Peyer's patch (tissue), 4 donors: ENCODE measurements at places on chromosomes 13 and 19.
A peak's percentile ranks its signal among the peaks of the same experiment; 100 is the strongest.

- DNase-seq, result no peak
Measured at GRCh38 chr13:111864566-111864965, 202.4 kb upstream of the SOX1 start.

DNA sequence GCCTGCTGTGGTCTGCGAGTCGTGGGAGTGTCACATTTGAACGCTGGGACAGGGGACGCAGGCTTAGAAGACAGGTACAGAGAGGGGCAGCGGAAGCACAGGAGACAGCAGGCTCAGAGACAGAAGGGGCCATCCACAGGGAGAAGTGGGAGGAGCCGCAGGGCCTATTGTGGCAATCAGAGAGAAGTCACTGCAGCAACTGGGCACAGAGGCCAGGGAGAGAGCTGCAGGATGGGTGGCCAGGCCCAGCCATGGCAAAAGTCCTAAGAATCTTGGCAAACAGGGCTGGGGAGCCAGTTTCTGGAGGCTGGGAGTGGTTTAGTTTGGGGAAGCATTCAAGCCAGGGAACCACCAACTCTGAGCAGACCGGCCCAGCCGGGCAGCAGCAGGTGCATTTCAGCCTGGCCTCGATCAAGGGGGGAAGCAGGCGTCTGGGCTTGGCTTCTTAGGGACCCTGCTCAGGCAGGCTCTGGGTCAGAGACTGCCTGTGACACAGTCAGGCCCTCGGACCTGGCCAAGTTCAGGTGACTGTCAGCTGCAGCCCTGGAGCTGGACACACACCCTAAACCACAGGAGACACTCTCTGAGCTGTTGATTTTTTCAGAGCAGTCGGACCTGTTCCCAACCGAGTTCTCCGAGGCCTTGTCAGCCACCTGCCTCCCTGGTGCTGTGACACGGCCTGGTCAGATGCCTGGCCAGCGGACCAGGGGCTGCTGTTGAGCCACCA, 11.8 kb downstream of the SH3GL1 start:
- no peak for DNase-seq

GRCh38 chr13:72808917-72809500, 27.1 kb downstream of the PIBF1 start:
- DNase-seq, result no peak

GRCh38 chr19:56116606-56117005, 4.5 kb downstream of the ZNF787 start:
- no peak for DNase-seq

- no peak for DNase-seq
Measured at GRCh38 chr13:49543656-49544055, 41.7 kb downstream of the RCBTB1 start.

GRCh38 chr13:64314331-64314730, 2898.7 kb upstream of the PCDH20 start:
- no peak for DNase-seq

GRCh38 chr13:30744056-30744680, 8.8 kb downstream of the ALOX5AP start:
- peak; percentile 92 for DNase-seq

DNA sequence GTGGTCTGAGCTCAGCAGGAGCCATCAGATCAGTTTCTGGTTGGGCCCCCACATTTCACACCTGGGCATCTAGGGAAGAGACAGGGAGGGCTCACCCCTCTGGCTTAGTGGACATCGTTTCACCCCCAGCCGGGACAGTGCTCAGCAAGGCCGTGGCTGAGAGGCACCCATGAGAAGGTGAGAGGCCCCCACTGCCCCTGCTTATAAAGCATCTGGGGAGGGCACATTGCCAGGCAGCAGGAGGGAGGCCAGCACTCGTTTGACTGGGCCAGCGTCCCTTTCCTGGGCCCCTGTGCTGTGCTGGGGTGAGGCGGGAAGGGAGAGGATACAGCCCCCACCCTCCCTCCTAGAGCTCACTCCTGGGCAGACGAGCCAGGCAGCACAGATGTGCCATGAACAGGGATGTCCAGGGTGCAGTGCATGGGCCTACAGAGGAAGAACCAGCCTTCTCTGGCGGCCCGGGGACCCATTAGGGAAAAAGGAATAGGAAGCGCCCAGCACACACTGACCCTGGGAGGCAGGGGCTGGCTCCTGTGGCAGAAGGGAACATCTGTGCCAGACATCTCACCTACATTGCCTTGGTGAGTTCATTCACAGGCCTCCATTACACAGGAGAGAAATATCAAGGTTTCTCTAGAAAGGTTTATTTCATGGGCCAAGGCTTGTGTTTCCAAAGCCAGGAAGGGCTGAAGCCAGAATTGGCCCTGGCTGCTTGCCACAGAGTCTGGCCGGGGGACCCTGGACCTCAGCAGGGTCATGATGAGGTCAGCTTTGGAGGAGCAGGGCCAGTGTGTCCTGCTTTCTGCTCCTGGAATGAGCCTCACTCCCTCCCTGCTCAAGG, 7.7 kb downstream of the AP1M1 start:
- peak; percentile 41 for DNase-seq

GRCh38 chr13:113468472-113469201, 15.3 kb upstream of the ADPRHL1 start:
- no peak for DNase-seq

DNA sequence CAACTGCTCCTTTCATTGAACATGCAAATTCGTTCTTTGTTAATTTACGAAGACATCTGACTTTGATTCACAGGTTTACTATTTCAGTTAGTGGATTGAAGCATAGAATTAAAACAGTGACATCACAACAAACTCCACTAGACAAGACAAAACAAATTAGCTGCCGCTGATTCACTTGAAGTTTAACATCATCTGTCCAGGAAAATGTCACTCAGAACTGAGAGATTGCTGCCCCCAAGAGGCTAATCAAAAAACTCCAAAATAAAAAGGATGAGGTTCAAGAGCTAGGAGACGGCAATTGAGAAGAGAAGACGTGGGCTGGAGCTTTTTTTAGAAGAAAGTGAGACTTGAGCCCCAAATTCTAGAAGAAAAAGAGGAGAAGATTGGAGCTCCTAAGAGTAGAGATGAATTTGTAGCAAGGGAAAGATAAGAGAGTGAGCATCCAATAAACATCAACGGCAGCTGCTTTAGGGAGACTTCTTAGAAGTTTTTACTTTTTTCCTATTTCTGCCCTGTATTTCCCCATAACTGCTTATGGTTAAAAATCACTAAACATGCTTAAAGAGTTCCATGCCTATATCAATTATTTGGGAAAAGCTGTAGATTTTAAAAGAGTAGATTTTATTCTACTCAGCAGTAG, 40.8 kb upstream of the TPP2 start:
- DNase-seq, result no peak

DNA sequence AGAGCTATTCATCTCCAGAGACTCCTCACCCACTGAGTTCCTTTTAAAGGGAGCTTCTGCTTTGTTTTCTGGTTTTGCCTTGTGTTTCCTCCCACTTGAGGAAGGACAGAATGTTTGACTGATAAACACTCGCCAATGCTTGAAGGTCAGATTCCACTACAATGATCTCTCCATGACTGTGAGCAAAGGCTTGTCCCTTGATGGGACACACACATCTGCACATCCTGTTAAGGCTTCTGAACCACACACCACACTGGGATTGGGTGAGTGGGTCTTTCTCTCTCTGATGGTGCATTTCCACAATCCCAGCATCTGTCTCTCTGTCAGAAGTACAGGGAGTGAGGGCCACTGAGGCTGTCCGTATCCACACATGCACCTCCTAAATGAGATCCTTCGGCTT, 245.3 kb downstream of the IRS2 start:
- no peak for DNase-seq

DNA sequence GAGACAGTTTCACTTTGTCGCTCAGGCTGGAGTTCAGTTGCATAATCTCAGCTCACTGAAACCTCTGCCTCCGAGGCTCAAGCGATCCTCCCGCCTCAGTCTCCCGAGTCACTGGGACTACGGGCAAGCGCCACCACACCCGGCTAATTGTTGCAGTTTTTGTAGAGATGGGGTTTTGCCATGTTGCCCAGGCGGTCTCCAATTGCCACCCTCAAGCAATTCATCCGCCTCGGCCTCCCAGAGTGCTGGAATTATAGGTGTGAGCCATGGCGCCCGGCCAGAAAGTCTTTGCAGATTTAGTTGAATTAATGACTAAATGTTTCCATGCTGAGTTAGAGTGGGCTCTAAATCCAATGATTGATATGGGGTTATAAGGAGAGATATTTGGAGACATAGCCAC, 4.5 kb upstream of the CADM4 start:
- DNase-seq, result no peak

- no peak for DNase-seq
Measured at GRCh38 chr13:76820759-76821158, 65.4 kb downstream of the KCTD12 start.

DNA sequence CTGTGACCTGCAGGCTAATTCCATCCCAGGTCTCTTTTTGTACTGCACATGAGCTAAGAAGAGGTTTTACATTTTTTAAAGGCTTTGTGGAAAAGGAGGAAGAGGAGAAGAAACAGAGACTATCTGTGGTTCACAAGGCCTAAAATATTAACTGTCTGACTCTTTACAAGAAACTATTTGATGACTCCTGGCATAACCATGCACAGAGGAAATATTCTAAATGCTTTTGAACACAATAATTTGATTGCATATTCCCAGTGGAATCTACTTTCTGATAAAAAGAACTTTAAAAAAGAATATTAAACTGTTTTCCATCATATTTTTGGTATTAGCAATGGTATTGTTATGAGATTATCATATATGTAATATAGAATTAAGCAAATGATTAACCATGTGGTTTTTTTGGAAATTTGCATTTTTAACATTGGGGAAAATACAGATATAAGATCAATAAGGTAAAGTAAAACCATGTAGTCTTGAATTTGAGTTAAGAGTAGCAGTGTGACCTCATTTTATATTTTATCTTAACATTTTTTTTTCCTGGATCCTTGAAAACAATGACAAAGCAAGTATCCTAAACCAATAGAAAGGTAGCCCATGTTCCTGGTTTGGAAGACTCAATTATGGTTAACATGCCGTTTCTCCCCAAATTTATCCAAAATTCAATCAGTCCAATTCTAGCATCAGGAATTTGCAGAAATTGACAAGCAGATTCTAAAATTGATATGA, 251.0 kb downstream of the UQCRFS1 start:
- DNase-seq, result no peak

GRCh38 chr19:57773488-57773887, 4.0 kb downstream of the ZNF586 start:
- no peak for DNase-seq

- DNase-seq, result no peak
Measured at GRCh38 chr19:32164384-32164992, 180.9 kb upstream of the ZNF507 start.

- DNase-seq, result no peak
Measured at GRCh38 chr19:29872224-29872731, 60.5 kb downstream of the CCNE1 start.

GRCh38 chr13:47678201-47678968, 322.7 kb downstream of the SUCLA2 start:
- no peak for DNase-seq

- no peak for DNase-seq
Measured at GRCh38 chr13:83738407-83738806, 143.9 kb downstream of the SLITRK1 start.

GRCh38 chr19:2609389-2610116, 92.9 kb downstream of the GNG7 start:
- DNase-seq, result peak; percentile 23

DNA sequence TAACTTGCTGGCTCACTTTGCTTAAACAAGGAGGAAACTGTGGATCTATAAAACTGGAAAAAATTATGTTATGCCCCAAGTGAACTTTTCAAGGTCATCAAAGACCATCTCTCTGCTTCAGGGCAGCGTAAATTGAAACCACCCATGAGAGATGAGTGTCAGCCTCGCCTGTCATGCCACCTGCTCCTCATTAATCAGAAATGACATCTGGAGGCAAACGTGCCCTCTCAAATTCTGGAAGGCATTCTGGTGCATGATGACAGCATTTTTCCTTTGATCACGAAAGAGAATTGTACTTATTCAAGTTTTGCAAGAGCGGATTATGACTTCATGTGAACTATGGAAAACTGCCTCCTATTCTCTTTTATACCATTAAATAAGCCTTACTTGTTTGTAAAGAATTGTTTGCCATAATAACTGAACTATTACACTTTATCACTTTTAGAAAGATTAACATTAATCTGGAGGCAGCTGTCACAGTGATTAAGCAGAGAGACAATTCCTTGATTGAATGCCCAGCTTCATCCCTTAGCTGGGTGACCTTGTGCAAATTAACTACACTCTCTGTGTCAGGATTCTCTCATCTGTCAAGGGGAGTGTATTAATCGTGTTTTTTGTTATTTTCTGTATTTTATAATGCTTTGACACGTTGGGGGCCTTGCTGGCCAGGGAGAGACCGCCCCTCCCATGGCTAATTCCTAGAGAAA, 17.0 kb upstream of the SACS start:
- DNase-seq, result no peak

DNA sequence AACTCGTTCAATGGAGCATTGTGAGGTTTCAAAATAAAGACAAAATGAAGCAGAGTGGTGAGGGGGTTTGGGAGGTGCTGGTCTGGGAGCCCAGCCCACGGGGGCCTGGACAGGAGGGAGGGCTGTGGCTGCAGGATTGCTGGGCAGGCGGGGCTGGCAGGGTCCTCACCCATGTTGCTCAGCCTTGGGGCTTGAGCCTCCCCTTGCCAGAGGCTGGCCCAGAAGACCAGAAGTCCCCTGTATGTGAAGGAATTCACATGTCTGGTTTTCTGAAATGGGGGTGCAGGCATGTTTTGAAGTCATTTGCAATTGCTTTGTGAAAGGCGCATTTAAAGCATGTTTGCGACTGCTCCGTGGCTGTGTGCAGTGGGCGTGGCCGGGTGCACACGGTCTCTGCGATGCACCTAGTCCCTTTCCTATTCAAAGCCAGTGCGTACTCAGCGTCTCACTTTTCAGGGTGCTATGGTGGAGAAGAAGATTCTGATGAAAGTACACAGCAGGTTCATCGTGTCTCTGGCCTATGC, 2.3 kb downstream of the GRK1 start:
- no peak for DNase-seq

DNA sequence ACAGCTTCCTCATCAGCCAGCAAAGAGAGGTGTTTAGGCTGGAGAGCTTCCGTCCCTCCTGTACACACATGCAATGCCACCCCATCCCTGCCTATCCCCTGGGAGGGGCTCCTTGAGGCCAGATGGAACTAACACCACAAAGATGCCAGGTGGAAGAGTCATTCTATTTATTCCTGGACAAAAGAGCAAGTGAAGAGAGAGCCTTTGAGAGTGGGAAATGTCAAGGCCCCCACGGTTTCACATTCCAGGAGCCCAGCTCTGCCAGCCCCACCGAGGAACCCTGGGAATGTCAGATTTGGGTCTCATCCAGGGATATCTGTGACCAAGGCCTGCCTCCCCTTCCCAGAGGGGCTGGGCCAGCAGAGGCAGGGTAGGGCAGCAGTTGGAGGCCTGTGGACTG, 30.8 kb upstream of the IGFL1 start:
- DNase-seq, result no peak

- no peak for DNase-seq
Measured at GRCh38 chr13:42345367-42345766, 73.4 kb downstream of the AKAP11 start.

GRCh38 chr13:39379118-39379517, 223.9 kb downstream of the LHFPL6 start:
- DNase-seq, result no peak

GRCh38 chr13:46008631-46009030, 43.9 kb downstream of the ZC3H13 start:
- DNase-seq, result no peak
